MCF 10A (cell line): ENCODE measurements at places on chromosomes 11 and 22. TPM values are rescaled to one million over a fixed set of nuclear protein-coding genes. Genes with fewer than 3 reads are reported as not detected.

The CFAP68 gene
- total RNA-seq, result 33.6 and 38.3 TPM in 2 replicates

The RNF121 gene
- 27.8 and 29.8 TPM in 2 replicates for total RNA-seq

The MMP27 gene
- not detected in 2 replicates for total RNA-seq

The CNIH2 gene
- 1.4 and 1.6 TPM in 2 replicates for total RNA-seq

DNA sequence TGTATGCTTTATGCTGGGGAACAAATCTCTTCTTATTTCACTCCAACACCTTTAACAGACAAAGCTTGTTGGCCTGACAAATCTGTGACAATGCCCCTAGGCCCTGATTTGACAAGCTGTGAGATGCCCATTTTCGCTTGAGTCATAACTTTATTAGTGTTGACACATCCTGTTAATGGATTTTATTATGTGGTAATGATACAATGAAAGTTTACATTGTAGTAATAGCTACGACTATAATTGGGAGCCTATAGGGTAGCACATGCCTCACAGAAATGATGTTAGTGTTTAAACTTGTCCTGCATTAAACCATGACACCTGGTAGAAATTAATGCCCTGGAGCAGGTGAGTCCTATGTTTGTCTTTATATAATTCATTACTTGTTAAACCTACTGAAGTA lies 3.3 kb upstream of the MMP10 start:
- no peaks in the 10 kb centered on the region for H3K27me3 ChIP-seq
- peak; percentile 42 for DNase-seq
- H3K4me3 ChIP-seq, result no peak overlapping the region
- H3K27ac ChIP-seq, result no peak overlapping the region
- H3K36me3 ChIP-seq, result no peaks in the 10 kb centered on the region

DNA sequence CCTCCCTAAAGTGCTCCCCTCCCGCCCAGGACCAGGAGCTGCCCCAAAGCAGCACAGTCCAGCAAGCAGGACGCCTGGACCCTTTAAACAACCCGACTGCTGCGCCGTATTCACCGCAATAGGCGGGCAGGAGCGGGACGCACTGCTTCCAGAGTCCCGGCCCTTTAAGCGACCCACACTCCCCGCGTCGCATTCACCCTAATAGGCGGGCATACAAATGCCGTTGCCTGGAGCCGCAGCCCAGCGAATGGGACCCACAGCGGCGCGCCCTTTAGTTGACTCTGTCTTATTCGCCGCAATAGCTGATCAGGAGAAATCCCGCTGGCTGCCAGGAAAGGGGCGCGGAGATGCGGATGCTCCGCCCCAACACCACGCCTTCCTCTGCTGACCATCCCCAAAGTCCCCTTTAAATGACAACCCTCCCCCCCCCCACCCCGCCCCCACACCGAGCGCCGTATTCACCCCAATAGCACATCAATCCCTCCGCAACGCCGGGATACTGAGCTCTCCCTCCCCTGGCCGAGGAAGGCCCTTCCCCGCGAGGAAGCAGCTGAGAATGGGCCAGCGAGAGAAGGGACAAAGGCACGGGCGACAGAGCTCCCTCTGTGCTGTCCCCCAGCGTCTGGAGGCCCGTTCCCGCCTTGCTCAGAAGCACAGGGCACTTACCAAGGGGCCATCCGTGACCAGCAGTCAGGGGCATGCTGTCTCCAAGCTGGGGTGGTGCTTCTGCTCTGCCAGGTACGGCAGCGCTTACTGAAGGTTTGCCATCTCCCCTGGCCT lies 4.7 kb downstream of the OSBPL5 start:
- H3K27me3 ChIP-seq, result no peaks in the 10 kb centered on the region
- peaks cover 13% of the 10 kb centered on the region for H3K36me3 ChIP-seq
- H3K4me3 ChIP-seq, result peak overlapping the region; percentile 66
- H3K4me1 ChIP-seq, result peaks cover 15% of the 10 kb centered on the region

GRCh38 chr22:41925783-41926460 lies 684 bp downstream of the TNFRSF13C start:
- H3K4me3 ChIP-seq, result no peak overlapping the region
- no peak overlapping the region for H3K27ac ChIP-seq
- peaks cover 11% of the 10 kb centered on the region for H3K27me3 ChIP-seq

DNA sequence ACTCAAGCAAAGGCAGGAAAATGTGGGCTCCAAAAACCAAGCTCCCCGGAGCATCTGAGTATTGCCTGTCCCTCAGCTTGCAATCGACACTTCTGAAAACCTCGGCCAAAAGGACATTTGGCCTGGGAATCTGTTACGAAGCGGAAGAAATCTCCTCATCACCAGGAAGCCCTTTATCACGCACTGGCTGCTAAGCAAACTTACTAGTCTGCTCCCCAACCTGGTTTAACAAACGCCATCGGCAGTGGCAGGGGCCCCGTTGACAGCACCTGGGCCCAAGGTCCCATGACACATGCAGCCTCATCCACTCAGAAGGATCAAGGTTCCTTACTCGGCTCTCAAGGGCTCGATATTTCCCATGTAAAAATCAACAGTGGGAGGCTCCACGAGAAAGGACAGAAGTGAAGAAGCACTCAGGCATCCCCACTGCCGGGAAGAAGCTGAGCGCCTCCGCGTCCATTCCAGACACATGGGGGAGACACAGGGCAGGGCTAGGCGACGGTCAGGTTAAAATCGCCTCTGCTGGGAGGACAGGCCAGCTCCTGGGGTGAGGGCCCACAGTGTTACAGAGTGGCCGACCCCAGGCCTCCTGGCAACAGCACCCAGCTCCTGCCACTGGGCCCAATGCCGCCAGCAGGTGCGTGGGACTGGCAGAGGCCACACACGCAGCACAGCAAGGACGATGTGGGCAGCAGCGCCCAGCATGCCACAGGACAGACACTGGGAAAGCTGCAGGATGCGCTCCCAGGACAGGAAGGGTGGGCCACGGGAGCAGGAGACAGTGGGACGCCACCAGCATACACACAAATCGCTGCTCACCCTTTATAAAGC lies 27.1 kb downstream of the BRD1 start:
- no peak overlapping the region for H3K27ac ChIP-seq
- H3K36me3 ChIP-seq, result peaks cover 71% of the 10 kb centered on the region
- H3K27me3 ChIP-seq, result no peaks in the 10 kb centered on the region
- no peaks in the 10 kb centered on the region for H3K4me1 ChIP-seq
- H3K4me3 ChIP-seq, result no peak overlapping the region
- no peak for DNase-seq
